Stimulated activated CD8-positive, alpha-beta memory T cell treated with anti-CD3 and anti-CD28 coated beads, Interleukin-4, amount 100 ng/mL, for 1 hour (primary cell): ENCODE measurements at places on chromosomes 6 and 20.

GRCh38 chr20:17446171-17446570 lies 85.0 kb downstream of the BFSP1 start:
- no peak for DNase-seq

DNA sequence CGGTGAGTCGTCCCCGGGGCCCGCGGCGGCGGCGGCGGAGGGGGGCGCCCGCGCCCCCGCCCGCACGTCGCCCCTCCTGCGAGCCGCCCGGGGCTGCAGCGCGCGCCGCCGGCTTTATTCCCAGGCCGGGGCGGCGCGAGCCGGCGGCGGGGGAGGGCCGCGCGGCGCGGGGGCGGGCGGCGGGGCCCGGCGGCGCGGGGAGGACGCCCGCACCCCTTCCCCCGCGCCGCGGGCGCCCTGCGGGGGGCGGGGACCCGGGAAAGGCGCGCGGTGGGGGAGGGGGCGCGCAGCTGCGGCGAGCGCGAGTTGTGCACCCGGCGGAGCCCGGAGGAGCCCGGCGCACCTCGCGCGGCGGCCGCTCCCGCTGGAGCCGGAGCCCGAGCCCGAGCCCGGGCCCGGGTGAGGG lies 646 bp downstream of the HMGA1 start:
- DNase-seq = no peak

- DNase-seq = no peak
Measured at GRCh38 chr20:4267242-4267641, 251.9 kb upstream of the RNF24 start.

DNA sequence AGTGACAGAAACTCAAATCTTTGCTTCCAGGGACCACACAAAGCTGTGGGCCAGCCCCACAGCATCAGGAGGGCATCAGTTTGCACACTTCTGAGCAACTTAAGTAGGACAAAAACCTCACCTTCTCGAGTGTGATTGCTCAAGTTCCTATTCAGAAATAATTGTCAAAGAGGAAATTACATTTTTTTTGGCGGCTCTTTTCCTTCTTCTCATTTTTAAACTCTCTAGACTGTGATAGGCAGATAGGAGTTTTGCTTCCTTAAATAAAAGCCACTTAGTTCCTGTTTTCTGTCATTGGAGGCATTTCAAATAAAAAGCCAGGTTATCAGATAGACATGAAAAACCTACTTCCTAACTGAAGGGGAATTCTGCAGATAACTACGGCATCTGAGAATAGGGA lies 11.2 kb upstream of the TAGAP start:
- no peak for DNase-seq

DNA sequence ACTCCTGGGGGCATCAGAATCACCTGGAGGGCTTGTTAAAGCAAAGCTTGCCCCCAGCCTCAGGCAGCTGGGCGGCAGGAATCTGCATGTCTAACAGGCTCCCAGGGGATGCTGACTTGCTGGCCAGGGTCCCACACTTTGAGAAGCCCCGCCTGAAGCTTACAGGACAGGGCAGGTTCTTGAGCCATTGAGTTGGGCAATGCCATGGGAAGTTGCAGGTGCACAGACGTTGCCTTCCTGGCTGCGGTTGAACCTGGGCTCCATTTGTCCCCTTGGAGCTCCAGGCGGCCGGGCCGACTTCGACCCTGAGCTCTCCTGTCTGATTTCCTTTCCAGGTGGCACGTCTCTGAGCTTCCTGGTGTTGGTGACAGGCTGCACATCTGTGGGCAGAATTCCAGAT lies 46.8 kb downstream of the SYNJ2 start:
- DNase-seq = no peak

GRCh38 chr20:38601216-38602184 lies at the start of gene ARHGAP40:
Gene ARHGAP40, plus strand, starts transcription at chr20:38601809.
- DNase-seq = no peak

- no peak for DNase-seq
Measured at GRCh38 chr6:113205553-113205952, 651.6 kb upstream of the MARCKS start.

GRCh38 chr20:9353180-9353915 lies 161.0 kb upstream of the LAMP5 start:
- DNase-seq = no peak

GRCh38 chr6:131029626-131030297 lies 33.3 kb downstream of the EPB41L2 start:
- DNase-seq = no peak

DNA sequence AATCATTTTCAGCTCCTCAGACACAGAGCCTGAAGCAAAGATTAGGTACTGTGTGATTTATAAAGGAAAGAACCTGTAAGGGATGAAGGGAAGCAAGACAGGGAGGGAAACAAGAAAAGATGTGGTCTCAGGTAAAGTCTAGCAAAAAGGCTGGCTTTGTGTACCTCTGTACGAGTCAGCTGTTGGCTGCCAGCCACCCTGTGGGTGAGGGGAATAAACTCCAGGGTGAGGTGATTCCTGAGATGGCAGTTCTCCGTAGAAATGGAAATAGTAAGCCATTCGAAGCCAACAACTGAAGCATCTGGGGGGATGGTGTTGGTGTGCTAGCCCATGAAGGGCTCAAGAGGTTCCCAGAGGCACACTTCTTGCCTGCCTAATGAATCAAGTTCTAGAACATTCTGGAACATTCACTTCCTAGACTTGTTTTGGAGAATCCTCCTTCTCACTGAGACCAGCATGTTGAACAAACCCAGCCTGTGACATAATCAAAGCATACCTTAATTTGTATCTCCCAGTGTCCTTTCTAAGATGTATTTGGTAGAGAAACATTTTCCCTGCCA lies 10.6 kb upstream of the TTPAL start:
- no peak for DNase-seq

- DNase-seq = no peak
Measured at GRCh38 chr6:105196076-105196475, 16.3 kb upstream of the POPDC3 start.

DNA sequence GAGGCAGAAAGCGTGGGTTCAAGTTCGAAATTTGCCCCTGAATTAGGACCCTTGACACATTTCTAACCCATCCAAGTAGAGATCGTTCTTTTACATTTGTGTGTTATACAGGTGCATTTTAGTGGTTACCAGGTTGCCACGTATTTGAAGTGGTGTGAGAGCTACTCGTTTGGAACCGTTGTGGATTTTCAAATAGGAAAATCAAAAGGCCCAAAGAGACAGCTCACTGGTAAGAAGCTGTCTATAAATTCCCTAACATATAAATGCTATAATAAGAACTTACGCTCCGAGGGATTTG lies 1.6 kb upstream of the REV3L start:
- DNase-seq = no peak

DNA sequence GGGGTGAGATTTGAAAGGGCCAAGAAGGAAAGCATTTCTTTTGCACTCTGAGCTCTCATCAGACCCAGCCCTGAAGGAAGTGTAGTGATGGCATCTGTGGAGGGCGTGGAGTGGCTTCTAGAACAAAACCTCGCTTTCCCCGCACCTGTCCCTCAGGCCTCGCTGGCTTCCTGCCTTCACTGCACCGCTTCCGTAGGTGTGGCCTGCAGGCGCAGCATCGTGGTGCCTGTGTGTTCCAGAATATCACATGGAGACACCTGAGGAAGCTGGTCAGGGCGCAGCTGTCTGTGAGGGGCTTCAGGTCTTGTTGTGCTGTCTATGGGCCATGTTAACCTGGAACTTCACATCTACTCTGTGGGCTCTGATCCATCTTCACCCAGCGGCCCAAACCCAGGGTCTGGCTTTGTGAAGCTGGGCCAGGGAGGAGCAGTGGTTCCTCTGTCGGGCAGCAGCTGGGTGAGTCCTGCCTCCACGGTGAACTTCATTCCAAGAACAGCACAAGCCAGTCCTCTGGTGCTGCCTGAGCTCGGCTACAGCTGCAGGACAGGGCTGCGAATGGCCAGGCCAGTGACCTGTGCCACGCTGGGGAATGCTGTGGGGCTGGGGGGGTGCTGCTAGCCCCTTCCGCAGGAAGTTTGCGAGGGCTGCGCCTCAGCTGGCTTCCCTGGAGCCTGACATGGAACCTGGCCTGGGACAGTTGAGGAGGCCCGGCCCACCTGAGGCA lies 40.9 kb downstream of the DSTN start:
- DNase-seq = no peak

GRCh38 chr6:66638099-66638498 lies 931.1 kb upstream of the EYS start:
- no peak for DNase-seq

- DNase-seq = no peak
Measured at GRCh38 chr6:41824571-41825569, 37.4 kb downstream of the TOMM6 start.

- no peak for DNase-seq
Measured at GRCh38 chr20:45611054-45611453, 18.5 kb upstream of the WFDC10A start.

GRCh38 chr20:42125426-42125825 lies 507.2 kb upstream of the CHD6 start:
- no peak for DNase-seq

DNA sequence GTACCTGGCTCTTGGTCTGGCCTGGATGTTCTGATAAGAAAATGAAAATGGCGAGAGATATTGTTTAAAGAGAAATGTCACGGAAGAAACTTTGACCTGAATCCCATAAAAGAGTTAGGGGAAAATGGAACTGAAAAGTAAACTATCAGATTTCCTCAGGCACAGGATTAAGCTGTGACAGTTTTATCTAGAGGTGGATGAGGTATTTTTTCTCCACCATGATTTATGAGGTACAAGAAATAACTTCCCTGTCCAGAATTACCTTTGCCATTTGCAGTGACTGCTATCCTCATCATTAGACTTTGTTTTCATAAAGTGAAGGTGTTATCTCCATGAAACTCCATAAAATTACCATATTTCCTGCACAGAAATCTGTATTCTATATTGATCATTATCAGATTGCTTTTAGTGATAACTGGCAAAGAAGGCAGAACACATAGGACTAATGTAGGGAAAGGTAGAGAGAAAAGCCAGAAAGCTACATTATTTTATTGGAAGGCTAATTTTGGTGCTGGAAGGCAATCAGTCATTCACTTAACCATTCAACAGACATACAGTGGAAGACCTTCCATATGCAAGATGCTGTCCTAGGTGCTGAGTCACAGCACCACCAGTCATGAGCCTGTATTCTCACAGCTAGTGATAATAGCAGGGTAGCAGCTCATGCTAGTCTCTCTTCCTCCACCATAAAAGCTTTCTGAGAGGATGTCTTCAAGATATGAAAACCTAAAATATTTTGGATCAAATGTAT lies 427.3 kb upstream of the CITED2 start:
- no peak for DNase-seq

GRCh38 chr20:48619126-48620101 lies 208.4 kb downstream of the PREX1 start:
- DNase-seq = no peak

GRCh38 chr6:47478233-47479139 lies 897 bp downstream of the CD2AP start:
- no peak for DNase-seq

GRCh38 chr6:834866-835265 lies 141.9 kb upstream of the EXOC2 start:
- no peak for DNase-seq

DNA sequence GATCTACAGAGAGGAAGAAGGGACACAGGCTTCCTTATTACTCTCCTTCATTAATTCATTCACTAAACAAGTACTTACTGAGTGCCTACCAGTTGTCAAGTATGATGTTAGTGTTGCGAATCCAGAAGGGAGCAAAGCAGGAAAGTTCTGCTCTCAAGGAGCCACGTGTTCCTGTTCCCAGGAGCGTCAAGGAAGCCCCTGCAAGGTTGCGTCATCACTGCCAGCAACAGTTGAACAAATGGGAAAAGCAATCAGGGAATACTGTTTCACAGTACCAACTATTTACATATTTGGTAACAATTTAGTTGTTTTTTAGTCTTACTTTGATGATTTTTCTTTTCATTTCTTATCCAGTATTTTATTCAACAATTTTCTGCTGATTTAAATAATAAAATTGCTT lies 310.0 kb downstream of the FOXA2 start:
- DNase-seq = no peak

- DNase-seq = no peak
Measured at GRCh38 chr6:5214570-5215052, 46.1 kb downstream of the LYRM4 start.

GRCh38 chr6:30684386-30685156 lies 1.9 kb downstream of the PPP1R18 start:
- DNase-seq = no peak

GRCh38 chr20:60680554-60680953 lies 571.5 kb upstream of the CDH4 start:
- DNase-seq = no peak

DNA sequence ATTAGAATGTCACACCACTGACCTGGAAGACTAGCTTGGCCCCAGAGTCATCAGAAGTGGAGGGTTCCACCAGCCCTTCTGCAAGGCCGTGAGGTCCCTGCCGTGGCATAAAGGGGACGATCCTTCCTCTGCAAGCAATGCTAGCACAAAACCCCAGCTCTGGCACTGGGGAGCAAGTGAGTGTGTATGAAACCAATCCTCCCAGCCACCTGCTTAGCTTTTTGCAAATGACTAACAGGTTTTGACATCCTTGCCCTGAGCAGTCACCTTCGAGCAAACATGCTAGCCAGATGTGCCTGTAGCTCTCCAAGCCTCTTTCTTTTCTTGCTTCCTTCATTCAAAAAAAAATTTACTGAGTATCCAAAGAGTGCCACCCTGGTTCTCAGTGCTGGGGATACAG lies 8.6 kb downstream of the SULF2 start:
- DNase-seq = no peak

- DNase-seq = no peak
Measured at GRCh38 chr6:90184334-90185298, 112.0 kb downstream of the BACH2 start.

GRCh38 chr20:9136114-9136513 lies 67.2 kb downstream of the PLCB4 start:
- DNase-seq = no peak

DNA sequence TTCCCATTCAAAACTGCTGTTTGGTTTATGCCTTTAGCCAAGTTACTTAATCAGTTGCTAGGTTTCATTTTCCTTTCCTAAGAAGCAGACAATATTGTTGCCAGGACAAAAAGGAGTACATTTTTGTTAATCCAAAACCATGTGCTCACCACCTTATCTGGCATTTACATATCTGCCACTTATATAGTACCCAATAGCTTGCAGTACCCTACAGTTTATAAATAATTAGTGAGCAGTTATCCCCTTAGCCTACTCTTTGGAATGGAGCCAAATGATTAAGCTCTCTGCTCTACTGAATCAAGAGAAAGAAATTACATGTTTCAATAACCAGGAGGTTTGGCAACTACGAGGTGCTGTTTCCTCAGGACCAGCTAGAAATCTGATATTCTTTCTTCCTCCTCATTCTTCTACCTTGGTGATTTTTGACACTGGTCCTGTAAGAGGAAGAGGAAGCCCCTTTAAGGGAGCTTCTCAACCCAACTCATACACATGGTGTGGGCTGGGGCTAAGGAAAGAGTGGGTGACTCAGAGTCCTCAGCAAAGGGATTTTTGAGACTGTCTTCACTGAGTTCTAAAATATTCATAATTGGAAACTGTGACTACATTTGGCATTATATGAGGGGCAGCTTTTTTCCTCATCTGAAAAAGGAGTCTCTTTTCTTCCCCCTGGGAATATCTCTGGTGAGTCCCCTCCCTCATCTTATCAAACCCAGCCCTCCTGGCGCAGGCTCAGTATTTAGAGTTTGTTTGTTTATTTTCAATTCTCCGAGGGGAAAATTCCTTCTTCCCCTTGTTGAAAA lies 1.5 kb downstream of the ZNFX1 start:
- peak; percentile 33 for DNase-seq

GRCh38 chr20:47315339-47316056 lies 41.0 kb downstream of the ZMYND8 start:
- DNase-seq = no peak

GRCh38 chr6:127435626-127436220 lies 23.5 kb downstream of the KIAA0408 start:
- DNase-seq = no peak

GRCh38 chr20:20333866-20334265 lies 34.0 kb upstream of the INSM1 start:
- DNase-seq = no peak
